ENCODE measurements at places on chromosomes 7 and 10.

DNA sequence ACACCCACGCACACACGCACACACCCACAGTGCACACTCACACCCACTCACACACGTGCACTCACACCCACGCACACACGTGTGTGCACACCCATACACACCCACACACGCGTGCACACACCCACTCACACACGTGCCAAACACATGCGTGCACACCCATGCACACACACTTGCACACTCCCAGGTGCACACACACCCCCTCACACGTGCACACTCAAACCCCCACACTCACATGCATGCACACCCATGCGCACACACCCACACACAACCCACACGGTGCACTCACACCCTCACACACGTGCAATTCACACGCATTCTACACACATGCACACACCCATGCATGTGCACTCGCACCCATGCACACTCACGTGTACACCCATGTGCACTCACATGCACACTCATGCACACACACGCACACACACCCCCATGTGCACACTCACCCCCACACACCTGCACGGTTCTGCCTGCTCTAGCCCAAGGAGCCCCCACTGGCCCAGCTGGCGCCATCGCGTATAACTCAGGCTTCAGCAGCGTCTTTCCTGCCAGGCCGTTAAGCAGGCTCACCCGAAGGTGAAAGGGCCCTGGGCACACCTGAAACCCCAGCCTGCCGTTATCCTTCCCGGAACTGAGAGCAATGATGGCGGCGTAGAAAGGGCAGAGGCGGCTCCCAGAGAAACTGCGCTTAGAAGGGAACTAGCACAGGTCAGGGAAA is 63.9 kb upstream of the PDGFA start:
- no peak for DNase-seq

DNA sequence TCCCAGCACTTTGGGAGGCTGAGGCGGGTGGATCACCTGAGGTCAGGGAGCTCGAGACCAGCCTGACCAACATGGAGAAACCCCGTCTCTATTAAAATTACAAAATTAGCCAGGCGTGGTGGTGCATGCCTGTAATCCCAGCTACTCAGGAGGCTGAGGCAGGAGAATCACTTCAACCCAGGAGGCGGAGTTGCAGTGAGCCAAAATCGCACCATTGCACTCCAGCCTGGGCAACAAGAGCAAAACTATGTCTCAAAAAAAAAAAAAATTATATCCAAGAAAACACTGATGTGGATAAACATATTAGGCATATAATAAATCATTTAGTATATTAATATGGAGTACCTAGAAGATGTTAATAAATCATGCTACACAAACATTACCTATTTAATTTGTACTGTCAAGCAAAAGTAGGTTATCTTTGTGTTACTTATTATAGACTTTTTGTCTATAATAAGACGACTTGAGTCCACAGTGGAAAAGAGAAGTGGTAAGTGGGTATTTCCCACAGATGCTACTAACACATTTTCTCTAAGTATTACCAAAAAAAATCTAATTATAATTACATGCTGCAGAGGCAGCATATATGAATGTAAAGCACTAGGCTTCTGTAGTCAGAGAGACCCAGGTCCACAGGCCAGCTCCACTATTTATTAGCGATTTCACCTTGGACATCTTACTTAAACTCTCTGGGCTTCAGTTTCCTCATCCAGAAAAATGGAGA is 34.5 kb downstream of the DNMBP start:
- no peak for DNase-seq

DNA sequence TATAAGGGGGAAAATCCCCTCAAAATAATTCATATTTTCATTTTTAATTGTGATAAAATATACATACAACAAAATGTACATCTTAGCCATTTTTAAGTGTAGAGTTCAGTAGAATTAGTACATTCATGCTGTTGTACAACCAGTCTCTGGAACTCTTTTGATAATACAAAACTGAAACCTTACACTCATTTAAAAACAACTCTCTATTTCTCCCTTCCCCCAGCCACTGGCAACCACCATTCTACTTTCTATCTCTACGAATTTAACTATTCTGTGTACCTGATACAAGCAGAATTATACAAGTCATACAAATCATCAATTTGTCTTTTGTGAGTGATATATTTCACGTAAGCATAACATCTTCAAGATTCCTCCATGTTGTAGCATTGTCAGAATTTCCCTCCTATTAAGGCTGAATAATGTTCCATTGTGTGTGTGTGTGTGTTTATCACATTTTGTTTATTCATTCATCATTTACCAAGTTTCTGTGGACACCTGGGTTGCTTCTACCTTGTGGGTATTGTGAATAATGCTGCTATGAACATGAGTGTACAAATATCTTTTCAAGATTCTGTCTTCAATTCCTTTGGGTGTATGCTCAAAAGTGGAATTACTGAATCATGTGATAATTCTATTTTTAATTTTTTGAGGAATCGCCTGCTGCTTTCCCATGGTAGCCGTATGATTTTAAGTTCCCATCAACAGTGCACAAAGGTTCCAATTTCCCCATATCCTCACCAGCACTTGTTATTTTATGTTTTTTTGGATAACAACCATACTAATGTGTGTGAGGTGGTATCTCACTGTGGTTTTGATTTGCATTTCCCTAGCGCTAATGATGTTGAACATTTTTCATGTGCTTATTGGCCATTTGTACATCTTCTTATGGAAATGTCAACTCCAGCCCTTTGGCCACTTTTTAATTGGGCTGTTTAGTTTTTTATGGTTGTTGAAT is 4.7 kb upstream of the EBLN1 start:
- no peak for DNase-seq

DNA sequence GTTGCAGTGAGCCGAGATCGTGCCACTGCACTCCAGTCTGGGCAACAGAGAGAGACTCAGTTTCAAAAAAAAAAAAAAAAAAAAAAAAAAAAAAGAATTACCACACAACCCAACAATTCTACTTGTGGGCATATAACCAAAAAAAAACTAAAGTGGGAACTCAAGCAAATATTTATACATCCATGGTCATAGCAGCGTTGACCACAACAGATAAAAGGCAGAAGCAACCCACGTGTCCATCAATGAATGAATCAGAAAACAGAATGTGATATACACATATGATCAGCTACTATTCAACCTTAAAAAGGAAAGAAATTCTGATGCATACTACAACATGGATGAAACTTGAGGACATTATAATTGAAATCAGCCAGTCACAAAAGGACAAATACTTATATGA is 179.3 kb upstream of the NEBL start:
- no peak for DNase-seq

- DNase-seq: no peak
Observed at GRCh38 chr7:1940863-1941262, 270.8 kb downstream of the ELFN1 start.

GRCh38 chr10:118467200-118467599 is 125.1 kb upstream of the FAM204A start:
- DNase-seq: no peak

DNA sequence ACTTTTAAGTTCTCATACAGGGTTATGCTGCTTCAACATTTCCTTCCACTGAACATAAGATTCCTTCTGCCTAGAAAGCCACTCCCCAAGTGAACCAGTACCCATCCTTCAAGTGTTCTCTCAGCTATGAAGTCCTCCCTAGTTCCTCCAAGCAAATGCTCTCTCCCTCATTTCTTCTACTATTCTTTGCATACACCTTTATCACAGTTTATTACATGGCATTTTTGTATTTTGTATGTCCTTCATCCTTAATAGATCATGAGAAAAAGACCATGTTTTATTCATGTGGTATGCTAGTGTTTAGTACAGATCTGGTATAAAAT is 1.9 kb downstream of the SYPL1 start:
- DNase-seq: no peak

DNA sequence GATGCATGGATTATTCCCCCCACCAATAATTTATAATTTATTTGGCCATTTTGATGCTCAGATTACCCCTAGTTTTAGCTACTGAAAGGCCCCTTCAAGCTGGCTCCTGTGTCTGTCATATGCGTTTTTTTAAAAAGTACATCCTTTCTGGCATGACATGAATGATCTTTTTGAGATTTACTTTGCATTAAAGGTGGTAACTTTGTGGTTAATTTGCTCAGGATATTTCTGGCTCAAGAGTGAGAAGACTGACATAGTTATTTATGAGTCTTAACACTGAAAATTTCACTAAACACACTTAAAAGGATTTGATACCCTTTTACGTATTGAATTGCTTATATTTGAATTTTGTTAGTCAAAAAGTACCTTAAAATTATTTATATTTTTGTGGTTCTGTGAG is 5.4 kb downstream of the SMC3 start:
- DNase-seq: no peak

- no peak for DNase-seq
Observed at GRCh38 chr7:128234476-128235026, 6.5 kb upstream of the LEP start.

DNA sequence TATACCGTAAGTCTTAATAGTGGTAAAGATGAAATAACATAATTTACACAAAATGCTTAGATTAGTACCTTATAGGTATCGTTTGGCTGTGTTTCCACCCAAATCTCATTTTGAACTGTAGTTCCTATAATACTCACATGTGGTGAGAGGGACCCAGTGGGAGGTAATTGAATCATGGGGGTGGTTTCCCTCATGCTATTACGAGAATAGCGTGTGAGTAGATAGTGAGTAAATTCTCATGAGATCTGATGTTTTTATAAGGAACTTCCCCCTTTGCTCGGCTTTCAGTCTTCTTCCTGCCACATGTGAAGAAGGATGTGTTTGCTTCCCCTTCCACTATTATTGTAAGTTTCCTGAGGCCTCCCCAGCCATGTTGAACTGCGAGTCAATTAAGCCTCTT is 426.3 kb upstream of the POT1 start:
- no peak for DNase-seq

GRCh38 chr10:125201108-125201524 is 40.8 kb upstream of the CTBP2 start:
- DNase-seq: no peak

GRCh38 chr10:121683366-121683765 is 85.1 kb upstream of the FGFR2 start:
- no peak for DNase-seq

DNA sequence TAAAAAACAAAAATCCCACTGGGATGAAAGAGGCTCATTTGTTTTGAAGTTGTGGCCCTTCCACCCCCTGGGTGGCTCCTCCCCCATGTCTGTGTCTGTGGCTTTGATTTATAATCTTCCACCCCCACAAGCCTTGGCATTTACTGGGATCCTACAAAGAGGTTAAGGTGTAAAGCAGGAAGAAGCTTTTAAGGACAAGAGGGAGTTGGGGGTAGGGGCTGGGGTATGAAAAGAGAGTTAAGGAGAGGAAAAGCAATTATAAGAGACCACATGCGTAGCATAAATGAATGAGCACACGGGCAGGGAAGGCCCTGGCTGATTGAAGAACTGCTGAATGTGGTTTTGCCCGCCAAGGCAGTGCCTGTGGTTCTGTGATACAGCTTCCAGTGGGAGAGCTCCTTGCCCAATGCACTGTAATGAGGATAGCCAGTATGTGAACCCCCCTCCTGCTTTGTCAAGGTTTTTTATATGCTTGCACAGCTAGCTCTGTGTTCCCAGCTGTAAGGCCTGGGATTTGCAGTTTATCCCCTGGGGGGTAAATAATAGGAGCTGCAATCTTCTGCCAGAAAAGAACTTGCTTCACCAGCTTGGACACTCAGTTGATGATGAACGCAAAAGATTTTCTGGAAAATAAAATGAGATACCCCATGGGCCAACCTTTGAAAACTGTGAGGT is 34.7 kb upstream of the KMT2E start:
- DNase-seq: no peak

DNA sequence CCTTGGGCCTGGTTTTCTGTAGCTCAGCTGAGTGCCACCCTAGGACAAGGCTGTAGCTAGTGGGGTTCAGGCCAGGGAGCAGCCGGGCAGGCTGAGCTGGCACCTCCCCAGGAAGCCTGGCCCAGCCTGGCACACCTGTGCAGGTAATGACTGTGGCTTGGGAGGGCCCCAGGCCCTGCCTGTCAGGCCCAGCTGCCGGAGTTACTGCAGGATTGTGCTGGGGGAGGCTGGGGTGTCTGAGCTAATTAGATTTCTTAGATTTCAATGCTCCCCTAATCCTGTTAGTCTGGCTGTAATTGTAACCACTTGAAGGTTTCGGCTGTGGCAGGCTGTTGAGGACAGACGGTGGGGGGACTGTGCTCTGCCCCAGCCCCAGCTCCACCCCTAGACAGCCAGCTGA is 6.0 kb downstream of the ZMIZ1 start:
- DNase-seq: no peak

DNA sequence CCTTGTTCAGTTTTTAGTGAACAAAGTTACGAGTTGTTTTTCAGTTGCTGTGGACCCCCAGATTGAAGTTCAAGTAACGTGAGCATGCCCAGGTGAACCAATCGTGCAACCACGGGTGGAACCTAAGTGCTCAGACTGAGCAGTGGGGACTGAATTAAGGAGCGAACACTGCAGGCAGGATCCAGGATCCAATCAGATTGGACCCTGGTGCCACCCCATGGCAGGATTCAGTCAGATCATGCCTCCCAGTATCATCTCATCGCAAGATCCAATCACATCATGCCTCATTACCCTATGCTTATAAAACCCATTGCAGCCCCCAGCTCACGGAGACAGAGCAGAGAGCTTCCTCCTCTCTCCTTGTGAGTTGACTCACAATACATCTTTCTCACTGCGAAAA is 80.9 kb downstream of the PFKFB3 start:
- no peak for DNase-seq

- no peak for DNase-seq
Observed at GRCh38 chr10:86151613-86152012, 215.0 kb downstream of the GRID1 start.

- DNase-seq: no peak
Observed at GRCh38 chr7:100719523-100720278, 567 bp upstream of the EPO start.

DNA sequence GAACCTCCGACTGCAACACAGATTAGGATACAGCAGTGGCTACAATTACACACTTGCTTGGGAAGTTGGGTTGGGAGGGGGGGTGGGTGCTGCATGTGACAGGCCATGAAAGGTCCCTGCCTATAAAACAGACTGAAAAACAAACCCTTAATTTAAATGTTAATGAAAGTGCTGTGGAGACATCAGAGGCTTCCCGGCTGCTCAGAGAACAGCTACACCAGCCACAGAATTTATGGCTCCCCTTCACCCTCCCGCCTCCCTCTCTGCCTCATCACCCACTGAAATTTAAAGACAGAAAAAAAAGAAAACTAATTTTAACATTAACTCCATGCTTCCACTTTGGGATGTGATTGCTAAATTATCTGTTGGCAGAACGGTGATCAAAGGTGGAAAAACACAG is 34.7 kb downstream of the FBXW4 start:
- DNase-seq: no peak

- DNase-seq: no peak
Observed at GRCh38 chr7:144027974-144028373, 20.8 kb upstream of the OR2A5 start.

- DNase-seq: no peak
Observed at GRCh38 chr10:58382489-58382995, 2.7 kb upstream of the TFAM start.

DNA sequence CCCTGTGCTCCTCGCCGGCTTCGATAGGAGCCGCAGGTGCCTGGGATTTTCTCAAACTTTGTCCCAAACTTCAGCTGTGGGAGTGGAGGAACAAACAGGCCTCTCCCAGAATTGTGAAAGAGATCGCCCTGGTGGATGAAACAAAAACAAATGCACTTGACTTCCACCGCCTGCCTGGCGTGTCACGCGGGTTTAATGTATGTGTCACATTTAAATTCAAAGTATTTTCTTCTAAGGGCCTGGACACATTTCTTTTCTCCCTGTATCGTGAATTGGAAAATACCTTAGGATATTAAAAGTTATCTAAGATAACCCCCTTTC is 694 bp upstream of the WASL start:
- peak; percentile 77 for DNase-seq

Data from amygdala (tissue), 56 donors.